WERI-Rb-1 (cell line): ENCODE measurements at places on chromosomes 5 and 9.

GRCh38 chr9:83444110-83444509 is 94.1 kb downstream of the FRMD3 start:
- DNase-seq: no peak

DNA sequence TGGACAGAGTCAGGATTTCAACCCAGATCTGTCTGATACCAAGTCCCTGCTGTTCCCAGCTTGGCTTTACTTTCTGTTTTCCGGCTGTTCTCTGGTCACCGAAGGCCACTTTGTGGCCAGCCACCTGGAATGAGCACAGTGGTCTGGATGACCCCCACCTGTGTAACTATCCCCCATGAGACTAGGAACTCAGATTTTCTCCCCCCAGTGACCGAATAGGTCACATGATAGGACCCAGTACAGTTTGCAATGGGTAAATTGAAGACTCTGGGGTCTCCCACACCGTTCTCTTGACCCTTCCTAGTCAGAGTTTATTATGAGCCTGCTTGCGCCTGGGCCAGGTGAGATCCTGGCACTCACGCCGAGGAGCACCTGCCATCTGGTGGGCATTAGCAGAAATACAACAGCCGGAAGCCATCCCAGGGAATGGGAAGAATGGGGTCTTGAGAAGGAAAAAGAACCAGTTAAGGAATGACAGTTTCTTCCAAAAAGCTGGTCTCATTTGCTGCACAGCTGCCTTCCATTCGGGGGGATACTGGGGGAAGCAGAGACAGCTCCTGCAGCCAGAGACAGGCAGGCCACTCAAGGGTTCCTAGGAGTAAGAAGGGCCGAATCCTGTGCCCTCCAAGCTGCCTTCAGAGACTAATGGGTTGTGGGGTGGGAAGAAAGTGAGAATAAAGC is 7.1 kb downstream of the PHYHD1 start:
- peak; percentile 77 for DNase-seq

DNA sequence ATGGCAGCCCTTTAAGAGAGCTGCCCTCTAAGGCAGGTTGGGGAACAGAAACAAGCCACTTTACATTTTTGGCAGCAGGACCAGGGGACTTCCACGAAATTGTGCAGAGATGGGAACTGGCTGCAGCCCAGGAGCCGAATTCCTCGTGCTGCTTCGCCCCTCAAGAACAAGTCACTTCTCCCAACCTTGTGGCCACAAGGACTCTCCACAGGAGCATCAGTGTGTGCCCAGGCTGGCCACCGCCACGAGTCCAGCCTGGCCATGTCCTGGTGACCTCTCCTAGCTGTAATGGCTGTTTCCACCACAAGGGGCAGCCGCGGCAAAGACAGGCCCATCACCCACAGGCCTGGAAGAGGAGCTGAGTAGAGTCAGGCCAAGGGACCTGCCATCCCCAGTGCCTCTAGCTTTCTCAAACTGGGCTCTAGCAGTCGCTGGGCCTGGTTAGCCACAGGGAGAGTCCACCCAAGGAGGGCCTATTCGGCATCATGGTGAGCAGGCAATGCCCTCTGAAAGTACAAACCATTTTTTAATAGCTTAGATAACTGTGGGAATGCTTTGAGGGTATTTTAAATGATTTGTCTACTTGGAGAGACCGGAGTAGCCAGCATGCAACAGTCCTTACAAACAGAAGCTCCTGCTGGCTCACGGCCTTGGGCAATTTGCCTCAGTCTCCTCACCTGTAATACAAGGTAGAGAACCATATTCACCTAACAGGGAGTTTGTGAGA is 129.0 kb downstream of the COL23A1 start:
- peak; percentile 70 for DNase-seq

DNA sequence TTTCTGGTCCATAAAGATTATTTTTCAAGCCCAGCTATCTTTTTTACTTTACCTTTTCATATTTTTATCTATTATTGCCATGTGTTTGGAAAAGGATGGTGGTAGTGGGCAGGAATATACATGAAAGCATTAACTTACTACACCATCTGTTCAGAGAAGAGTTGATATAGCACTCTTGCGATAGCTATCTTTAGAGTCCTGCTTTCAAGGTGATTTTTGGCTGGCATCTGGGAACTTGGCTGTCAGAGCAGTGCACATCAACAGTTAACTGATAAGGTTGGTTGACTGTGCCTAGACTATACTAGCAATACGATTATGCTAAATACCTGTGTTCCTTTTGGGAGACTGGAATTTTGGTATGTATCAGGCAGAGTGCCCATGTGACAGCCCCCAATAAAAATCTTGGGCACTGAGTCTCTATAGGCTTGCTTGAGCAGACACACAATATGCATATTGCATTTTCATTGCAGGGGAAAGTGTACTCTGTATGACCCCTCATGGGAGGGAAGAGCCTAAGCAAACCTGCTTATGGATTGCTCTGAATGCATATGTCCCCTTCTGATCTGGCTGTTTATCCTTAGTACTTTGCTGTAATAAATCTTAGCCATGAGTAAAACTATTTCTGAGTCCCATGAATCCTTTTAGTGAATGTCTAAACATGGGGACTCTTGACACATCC is 227.6 kb upstream of the C9orf72 start:
- no peak for DNase-seq

DNA sequence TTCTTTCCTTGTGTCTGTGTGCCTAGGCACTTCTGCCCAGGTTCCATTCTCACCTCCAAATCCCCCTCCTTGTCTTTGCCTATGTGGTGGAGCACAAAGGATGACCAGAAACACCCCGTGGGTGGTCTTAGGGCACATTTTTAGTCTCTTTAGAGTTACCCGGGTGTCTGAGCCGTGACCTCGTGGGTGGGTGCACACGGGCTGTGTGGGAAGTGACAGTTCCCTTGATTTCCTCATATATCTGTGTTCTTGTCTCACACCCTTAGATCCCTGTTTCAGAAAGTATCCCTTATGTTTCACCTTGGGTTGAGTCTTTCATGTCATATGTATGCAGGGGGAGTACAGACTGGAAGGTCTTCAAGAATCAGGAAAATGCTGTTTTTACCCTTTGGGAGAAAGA is 13.4 kb upstream of the SMIM32 start:
- no peak for DNase-seq

DNA sequence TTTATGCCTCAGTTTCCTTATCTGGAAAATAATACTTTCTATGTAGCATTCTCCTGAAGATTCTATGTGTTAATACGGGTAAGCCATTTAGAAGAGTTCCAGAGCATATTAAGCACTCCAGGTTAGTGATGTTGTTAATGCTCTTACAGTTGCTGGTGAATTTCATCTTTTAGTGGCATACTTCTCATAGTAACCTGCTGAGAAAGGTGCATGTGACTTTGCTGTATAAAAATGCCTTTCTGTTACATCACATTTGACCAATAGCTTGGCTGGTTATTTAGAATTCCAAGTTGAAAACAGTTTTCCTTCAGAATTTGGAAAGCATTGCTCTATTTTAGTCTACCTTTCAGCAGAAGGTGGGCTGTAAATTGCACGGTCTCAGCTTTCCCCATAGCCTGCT is 27.2 kb downstream of the GCNT1 start:
- DNase-seq: no peak

GRCh38 chr5:140565024-140565779 is 574 bp downstream of the SLC35A4 start:
- DNase-seq: no peak

- no peak for DNase-seq
Observed at GRCh38 chr5:107499776-107500175, 171.0 kb downstream of the EFNA5 start.

DNA sequence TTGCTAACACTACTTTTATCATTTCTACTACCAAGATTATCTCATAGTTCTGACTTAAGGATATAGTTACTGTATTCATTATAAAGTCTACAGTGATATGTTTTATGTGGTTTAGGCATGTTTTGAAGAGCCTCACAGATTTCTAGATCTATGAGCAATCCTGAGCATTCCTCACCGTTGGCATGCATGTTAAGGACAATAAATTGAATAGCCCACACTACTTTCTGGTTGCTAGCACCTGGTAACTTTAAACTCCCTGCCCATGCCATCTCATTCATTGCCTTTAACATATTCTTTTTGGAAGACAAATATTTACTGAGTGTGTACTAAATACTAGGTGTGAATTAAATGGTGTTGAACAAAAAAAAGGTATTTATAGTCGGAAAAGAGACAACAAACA is 868.1 kb upstream of the CDH9 start:
- no peak for DNase-seq

DNA sequence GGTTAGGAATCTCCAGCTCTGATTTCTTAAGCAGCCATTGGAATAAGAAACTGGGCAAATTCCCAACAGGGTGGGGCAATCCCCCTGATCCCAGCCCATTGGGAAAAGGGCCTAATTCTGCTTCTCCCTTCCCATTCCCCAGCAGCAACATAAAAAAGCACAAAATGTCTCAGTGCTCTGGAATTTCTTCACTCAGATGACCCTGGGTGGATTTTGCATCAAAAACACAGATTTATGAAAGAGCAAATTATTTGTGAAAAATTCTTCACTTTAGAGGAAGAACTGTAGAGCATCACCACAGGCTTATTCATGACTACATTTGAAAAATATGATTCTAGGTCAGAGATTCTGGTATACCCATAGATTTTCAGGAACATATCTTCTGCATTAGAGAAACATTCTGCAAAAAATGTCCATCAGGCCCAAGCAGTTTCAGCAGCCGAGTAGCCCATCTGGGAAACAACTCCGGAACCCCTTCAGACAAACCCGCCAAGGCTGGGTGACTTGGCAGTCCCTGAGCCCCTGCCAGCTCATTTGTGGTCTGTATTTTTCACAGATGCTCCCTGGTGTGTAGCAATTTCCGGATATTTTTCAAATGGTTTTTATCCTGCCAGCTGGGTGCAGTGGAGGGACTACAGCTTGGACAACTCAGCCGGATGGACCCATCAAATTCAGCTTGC is 102.1 kb upstream of the RANBP3L start:
- no peak for DNase-seq

DNA sequence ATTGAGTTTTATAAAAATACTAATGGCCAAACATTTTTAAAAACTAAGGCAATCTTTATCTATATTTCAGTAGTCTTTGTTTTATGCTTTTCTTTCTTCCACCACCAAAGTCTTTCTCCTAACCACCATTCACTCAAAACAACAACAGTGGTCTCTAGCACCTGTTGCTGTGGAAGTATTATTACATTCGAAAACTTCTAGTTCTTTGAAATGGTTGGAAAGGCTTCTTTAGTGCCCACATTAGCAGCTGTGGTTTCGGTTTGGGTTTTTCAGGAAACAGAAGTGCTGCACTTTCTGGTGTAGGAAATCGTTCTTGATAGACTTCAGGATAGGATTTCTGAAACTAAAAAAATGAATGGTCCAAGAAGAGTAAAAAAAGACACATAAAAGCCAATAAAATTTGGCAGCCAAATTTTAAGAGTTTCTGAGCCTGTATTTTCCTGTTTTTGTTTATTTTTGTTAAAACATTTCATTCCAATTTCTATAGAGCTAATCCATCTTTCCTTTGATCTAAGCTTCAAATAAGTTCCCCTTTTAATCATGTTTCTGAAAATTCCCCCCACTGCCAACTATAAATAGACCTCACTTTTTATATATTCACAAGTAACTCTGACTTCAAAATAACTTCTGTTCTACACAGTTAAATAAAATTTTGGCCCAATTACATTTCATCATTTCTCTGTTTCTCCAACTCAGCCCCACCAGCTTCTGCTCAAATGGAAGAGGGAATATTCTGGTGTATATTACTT is 102.2 kb downstream of the DEPDC1B start:
- DNase-seq: no peak

GRCh38 chr9:107387409-107387808 is 102.2 kb downstream of the KLF4 start:
- no peak for DNase-seq

GRCh38 chr5:67216564-67216963 is 20.0 kb upstream of the CD180 start:
- DNase-seq: no peak
